ENCODE measurements at places on chromosomes 7 and 10.

GRCh38 chr10:28709001-28709710, 31.8 kb downstream of the BAMBI start:
- H3K4me1 ChIP-seq = no peaks in the 10 kb centered on the region
- no peak overlapping the region for H3K27ac ChIP-seq
- no peak for DNase-seq
- H3K36me3 ChIP-seq = no peaks in the 10 kb centered on the region
- H3K4me3 ChIP-seq = no peak overlapping the region

DNA sequence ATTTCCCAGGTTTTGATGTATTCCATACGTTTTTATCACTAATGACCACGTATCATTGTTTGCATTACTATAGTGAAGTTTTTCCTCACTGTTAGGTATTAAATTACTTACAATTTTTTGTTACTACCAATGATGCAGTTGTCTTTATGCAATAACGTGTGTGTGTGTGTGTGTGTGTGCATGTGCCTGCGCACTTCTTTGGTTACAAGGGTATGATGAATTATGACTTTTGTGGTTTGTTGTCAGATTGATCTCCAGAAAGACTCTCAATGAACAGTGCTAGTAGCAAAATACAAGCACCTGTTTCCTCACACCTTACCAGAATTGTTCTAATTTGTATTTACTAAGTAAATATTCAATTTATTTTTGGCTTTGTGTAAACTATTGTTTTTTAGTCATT, 51.5 kb downstream of the MCMBP start:
- H3K4me1 ChIP-seq = no peaks in the 10 kb centered on the region
- H3K27me3 ChIP-seq = no peaks in the 10 kb centered on the region
- peaks cover 13% of the 10 kb centered on the region for H3K36me3 ChIP-seq
- DNase-seq = no peak

GRCh38 chr7:147869456-147869855, 721.1 kb upstream of the C7orf33 start:
- no peaks in the 10 kb centered on the region for H3K4me1 ChIP-seq
- no peak overlapping the region for H3K4me3 ChIP-seq
- no peaks in the 10 kb centered on the region for H3K27me3 ChIP-seq
- H3K36me3 ChIP-seq = no peaks in the 10 kb centered on the region
- H3K27ac ChIP-seq = no peak overlapping the region
- no peak for DNase-seq

GRCh38 chr7:64888561-64888900, 14.5 kb upstream of the ZNF273 start:
- H3K27me3 ChIP-seq = peaks cover 38% of the 10 kb centered on the region
- DNase-seq = no peak

- no peak overlapping the region for H3K27ac ChIP-seq
- no peak for DNase-seq
- no peaks in the 10 kb centered on the region for H3K36me3 ChIP-seq
- H3K4me1 ChIP-seq = no peaks in the 10 kb centered on the region
These were observed 32.7 kb downstream of the SLC35B4 start for GRCh38 chr7:134284011-134284410.

DNA sequence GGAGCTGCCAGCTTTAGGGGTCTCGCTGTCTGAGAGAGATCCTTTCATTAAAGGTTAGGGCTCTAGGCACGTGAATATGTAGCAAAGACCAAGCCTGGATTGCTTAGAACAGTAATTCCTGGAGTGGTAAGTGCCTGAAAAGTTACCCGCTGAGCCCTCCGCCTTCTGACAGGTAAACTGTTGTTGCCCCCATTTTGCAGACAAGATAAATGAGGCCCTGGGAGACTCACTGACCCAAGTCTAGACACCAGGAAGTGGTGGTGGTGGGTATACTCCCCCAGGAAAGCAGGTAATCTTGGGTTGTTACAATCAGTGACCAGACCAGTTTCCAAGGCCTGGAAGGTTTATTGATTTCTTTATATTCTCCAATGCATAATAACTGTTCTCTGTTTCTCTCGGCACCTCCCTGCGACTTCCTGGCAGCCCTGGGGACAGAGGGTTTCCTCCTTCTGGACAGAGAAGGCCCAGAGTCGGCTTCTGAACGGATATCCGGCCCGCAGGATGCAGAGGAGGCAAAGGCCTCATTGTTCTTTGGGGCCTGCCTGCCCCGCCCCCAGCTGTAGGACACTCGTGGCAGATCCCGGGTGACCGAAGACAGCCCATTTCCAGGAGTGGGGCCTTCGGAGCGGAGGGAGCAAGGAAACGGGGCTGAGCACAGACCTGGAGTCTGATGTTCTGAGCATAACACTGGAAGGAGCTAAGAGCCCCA, 1.3 kb upstream of the GRK5 start:
- DNase-seq = peak; percentile 67
- no peaks in the 10 kb centered on the region for H3K27me3 ChIP-seq
- H3K4me1 ChIP-seq = peaks cover 30% of the 10 kb centered on the region
- H3K4me3 ChIP-seq = peak overlapping the region; percentile 96

DNA sequence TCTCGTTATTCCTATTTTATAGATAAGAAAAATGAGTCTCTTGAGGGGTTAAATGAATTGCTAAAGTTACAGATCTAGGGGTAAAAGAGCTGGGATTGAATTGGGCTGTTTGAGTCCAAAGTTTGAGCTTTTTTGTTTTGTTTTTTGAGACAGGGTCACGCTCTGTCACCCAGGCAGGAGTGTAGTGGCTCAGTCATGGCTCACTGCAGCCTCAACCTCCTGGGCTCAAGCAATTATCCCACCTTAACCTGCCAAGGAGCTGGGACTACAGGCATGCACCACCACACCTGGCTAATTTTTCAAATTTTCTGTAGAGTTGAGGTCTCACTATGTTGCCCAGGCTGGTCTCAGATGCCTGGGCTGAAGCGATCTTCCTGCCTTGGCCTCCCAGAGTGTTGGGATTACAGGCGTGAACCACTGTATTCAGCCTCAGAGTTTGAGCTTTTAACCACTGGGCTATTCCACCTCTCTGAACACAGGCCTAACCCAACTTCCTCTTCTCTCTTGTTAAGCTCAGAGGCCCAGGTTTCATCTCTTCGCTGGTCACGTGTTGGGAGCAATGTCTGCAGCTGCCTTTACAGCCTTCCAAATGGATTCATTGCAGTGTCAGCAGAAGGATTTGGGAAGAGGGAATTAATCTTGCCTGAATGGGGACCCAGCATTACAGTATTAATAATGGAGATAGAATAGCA, 8.0 kb downstream of the SUFU start:
- no peaks in the 10 kb centered on the region for H3K27me3 ChIP-seq
- H3K4me1 ChIP-seq = peaks cover 22% of the 10 kb centered on the region
- no peak overlapping the region for H3K4me3 ChIP-seq
- H3K36me3 ChIP-seq = peaks cover 11% of the 10 kb centered on the region
- no peak for DNase-seq

- H3K27ac ChIP-seq = no peak overlapping the region
- no peak overlapping the region for H3K4me3 ChIP-seq
- no peaks in the 10 kb centered on the region for H3K27me3 ChIP-seq
- no peak for DNase-seq
- no peaks in the 10 kb centered on the region for H3K4me1 ChIP-seq
These were observed 380.7 kb downstream of the RPS24 start for GRCh38 chr10:78414380-78414779.

GRCh38 chr10:124562425-124563060, 100.9 kb downstream of the LHPP start:
- DNase-seq = no peak
- H3K36me3 ChIP-seq = no peaks in the 10 kb centered on the region
- H3K27ac ChIP-seq = no peak overlapping the region
